Cortex of kidney (tissue), 1 donor: ENCODE measurements at places on chromosomes 7 and 10.

GRCh38 chr7:2862831-2863361 is 18.8 kb upstream of the GNA12 start:
- no peak for DNase-seq

- no peak for DNase-seq
These were observed 46.9 kb downstream of the MINDY3 start for GRCh38 chr10:15813415-15813814.

DNA sequence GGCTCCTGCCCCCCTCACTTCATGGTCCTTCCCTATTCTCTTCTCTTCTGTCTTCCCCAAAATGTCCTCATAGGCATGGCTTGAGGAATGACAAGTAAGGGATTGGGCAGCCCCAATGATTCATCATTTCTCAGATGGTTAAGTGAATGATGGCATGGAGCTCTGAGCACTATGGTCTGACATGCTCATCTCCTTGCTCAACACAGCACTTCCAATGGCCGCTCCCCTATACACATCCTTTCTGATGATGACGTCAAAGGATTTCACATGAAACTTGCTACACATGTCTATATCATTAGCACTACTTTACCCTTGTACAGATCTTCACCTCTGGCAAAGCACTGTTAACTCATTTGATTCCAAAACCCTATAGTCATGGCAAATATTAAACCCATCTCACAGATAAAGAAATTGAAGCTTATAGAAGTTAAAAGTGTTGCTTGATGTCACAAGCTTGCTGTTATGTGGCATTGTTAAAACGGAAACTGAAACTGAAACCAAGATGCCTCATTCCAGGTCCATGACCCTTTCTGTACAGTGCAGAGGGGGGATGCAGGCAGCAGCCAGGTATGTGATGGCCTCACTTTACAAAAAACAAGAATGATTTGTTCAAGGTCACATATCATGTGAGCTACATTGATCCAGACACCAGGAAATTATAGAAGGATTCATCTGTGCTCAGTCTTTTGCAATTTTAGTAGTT is 90.0 kb upstream of the PLXNA4 start:
- DNase-seq, result no peak

DNA sequence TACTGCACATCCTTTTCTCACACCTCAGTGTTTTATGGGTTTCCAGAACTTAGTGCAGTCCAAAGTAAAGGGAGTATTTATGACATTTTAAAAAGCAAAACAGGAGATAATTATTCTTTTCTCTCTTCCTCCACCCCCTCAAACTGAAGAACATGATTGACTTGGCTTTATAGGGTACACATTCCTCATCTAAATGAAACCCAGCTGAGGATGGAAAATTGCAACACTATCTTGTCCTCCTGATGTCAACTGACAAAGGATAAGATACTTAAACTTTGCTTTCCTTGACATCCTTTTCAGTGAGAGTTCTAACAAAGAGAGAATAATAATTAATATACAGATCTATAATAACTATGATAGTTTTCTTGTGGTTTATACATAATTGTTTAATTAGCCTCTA is 299.1 kb downstream of the BBS9 start:
- no peak for DNase-seq

- no peak for DNase-seq
These were observed 158.0 kb downstream of the KCND2 start for GRCh38 chr7:120431016-120431415.

DNA sequence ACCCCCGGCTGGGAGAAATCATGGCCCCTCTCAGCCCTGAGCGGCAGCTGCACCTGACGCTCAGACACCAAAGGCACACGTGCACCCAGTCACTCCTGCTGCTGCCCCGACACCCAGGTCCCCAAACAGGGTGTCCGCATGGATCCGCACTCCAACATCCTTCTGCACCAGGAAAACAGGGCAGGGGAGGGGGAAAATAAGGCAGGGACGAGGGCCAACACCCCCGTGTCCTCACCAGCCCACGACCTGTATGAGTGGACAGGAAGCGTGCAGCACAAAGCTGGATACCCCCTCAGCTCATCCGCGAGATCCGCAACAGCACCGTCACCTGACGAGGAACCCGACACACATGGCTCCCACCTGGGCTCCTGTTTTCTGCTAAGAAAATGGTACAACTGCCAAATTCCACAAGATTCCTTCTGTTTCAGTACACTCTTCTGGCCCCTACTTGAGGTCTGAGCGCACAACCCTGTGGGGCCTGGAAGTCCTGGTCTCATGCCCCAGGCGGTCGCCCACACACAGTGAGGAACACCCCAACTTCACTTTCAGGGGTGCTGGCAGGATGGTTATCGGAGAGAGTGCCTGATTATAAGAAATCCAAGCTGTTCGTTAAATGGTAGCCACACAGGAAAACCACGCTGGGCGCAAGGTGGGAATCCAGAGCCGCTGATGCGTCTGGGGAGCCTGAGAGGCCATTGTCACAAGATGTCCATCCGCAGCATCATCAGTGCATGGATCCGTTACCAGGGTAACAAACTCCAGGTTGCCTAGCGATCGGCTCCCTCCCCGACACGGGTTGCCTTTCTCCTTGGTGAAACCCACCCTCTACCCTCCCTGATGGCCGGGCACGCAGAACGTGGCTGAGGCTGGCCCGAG is 63.6 kb downstream of the ZRANB1 start:
- no peak for DNase-seq

DNA sequence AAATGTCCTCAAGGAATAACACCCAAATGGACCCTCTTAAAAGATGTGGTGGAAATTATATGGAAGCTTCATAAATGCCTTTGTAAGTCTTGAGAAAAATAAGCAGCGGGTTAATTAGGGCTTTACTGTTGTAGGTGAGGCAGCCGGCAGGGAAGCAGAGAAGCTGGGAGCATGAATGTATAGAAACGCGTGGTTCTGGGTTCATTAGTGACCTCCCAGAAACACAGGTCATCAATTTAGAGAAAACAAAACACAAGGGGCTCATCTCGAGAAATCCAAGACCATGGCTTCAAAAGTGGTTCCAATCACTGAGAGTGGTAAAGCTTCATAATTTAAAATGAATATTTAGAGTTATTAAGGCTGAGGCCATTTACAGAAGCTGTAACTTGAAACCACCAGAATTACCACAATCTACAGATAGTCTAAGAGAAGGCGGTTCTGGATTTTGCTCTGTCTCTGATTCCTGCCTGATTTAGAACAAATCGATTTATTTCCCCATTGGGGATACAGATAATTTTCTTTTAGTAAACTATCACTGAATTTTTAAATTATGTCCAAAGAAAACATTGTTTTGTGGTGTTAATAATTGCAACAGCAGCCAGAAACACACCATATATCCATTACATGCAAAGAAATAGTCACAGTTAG is 20.7 kb downstream of the GARIN1A start:
- DNase-seq, result no peak

GRCh38 chr7:140230516-140230860 is 53.7 kb upstream of the KDM7A start:
- no peak for DNase-seq

DNA sequence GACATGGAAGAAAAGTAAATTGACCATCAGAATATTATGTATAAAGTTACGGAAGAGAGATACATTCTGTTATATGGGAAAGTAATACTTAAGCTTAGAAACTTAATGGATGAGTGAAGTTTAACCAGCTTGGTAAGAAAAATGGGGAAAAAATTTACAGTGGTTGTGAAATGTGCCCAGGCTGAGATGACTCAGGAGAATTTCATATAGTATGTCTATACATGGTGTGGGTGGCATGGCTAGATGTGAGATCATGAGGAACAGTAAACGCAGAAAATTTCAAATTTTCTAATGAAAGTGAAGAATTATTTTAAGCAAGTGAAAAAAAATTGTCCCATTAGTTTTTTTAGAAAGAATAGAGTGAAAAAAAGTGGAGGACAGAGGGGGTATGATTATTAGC is 552.5 kb upstream of the SORCS1 start:
- no peak for DNase-seq

- no peak for DNase-seq
These were observed 155.0 kb downstream of the BMPER start for GRCh38 chr7:34060196-34060947.

DNA sequence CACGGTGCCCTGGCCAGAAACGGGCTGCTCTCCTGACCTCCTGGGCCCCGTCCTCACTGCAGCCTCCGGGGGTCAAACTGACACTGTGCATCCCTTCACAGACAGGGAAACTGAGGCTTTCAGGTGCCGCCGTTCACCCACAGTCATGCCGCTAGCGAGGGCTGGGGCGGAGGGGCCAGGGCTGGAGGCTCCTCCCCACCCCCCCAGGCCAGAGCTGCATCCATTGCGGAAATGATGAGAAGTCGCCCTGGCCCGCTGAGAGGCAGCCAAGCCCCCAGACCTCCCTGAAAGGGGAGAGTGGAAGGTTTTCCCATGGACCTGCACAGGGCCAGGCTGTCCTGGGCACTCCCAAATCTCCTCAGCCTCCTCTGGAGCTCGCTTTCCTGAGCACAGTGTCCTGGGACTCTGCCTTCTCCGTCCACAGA is 16.5 kb upstream of the INPP5A start:
- DNase-seq, result no peak

DNA sequence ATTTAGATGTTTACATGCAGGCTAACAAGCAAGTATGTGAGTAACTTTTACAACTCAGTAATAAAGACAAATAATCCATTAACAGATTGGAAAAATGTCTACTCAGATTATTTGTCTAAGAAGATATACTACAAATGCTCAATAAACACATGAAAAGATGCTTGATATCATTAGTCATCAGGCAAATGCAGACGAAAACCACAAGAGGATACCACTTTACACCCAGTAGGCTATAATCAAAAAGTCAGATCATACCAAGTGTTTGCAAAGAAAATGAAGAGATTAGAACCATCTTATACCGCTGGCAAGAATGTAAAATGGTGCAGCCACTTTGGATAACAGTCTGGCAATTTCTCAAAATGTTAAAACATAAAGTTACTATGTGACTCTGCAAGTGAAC is 84.1 kb downstream of the MALSU1 start:
- DNase-seq, result no peak

- no peak for DNase-seq
These were observed 14.7 kb downstream of the LAT2 start for GRCh38 chr7:74224511-74224832.
